CD4-positive, CD25-positive, alpha-beta regulatory T cell (primary cell): ENCODE measurements at places on chromosomes 7 and 10.

GRCh38 chr7:106165337-106165736 lies 53.2 kb upstream of the SYPL1 start:
- no peak for DNase-seq

- DNase-seq, result peak; percentile 5
These were observed 744 bp downstream of the FRAT2 start for GRCh38 chr10:97333601-97334369.

DNA sequence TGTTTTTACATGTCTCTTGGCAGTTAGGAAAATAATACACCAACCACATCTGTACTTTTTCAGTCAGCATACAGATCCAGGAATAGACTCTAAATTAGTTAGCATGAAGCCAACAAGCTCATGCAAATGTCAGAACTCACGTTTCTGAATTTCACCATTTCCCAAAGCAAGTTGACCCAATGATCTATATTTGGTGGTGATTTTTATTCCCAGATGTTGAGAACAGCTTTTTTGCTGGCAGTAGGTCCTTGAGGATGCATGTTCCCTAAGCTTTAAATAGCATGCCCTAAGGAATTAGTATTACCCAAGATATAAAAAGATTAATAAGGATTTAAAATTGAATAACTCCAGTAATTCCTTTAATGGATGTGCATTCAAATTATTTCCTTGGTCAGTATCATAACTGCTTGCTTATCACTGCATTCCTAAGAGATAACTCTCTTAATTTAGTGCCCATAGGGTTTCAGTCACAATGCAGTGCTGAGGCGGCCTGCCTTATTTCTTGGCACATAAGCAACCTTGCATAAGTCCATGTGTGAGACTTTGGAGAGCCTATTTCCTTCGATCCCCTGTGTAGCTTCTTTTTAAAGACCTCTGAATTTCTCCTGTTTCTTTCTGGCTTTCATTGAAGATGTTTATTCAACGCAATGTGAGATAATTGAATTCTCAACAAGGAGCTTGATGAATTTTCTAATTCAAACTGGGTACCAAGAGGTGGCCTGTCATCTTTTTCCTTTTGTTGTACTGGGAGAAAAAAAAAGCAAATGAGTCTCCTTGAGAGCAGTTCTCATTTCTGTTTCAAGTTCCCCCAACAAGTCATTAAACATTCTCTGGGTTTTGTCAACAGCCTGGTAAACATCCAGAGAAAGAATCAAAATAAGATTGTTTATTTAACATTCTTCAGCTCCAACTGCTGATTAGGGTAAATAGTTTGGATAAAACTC lies 135.3 kb upstream of the MEOX2 start:
- no peak for DNase-seq

GRCh38 chr10:49612513-49613164 lies 1.2 kb upstream of the CHAT start:
- DNase-seq, result no peak

GRCh38 chr10:77613476-77614130 lies 24.0 kb downstream of the KCNMA1 start:
- DNase-seq, result no peak

DNA sequence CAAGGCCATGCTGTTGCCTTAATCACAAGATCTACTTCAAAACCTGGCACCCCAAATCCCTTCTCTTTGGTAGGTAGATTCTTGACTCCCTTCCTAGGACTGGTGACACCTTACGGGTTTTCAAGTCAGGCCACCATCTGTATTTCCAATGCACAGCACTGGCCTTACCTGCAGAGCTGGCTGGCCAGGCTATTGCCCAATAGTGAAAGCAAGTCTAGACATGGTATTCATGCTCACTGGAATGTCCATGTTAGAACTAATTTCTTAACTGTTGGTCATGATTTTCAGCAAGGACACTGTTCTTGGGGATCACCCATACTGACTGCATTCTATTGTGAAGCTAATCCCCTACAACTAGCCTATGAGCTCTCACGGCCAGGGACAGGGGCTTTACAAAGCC lies 313.1 kb upstream of the RNF32 start:
- no peak for DNase-seq

DNA sequence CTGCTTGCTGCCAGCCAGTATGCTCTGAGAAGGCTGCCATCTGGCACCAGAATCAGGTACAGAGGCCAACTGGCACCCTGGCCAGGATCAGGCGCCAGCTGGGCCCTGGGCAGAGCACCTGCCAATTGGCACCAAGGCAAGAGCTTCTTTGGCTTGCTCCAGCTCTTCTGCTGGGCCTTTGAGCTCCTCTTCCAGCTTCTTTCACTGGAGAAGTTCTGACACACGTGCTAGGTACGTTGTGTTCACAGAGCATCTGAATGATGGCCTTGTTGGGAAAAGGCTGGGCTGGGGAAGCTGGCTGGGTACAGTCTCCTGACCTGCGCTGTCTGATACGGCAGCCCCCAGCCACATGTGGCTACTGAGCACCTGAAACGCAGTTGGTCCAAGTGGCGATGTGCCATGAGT lies 31.7 kb upstream of the OPALIN start:
- DNase-seq, result no peak
